ENCODE measurements at places on chromosomes 5 and 9.
A peak's percentile ranks its signal among the peaks of the same experiment; 100 is the strongest.

DNA sequence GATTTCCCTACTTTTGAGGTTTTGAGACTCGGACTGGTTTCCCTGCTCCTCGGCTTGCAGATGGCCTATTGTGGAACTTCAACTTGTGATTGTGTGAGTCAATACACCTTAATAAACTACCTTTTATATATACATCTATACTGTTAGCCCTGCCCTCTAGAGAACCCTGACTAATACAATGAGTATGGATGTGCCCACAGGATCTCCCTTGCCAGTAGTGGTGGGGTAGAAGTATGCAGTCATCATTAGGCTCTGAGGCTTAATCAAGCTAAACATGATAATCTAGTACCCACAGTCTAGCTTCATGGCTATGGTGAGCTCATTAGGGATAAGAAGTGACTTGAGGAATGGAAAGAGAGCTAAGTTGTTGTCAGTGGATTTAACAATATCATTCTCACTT, 412.8 kb upstream of the PTGER4 start:
- no peak for DNase-seq

GRCh38 chr5:116585227-116585626, 10.6 kb upstream of the SEMA6A start:
- no peak for DNase-seq

GRCh38 chr5:55003432-55004065, 18.2 kb upstream of the ESM1 start:
- no peak for DNase-seq

- no peak for DNase-seq
Measured at GRCh38 chr5:83097689-83098231, 20.4 kb downstream of the XRCC4 start.

GRCh38 chr5:10475931-10476676, 34.4 kb downstream of the ROPN1L start:
- DNase-seq, result no peak

- no peak for DNase-seq
Measured at GRCh38 chr9:16002816-16003215, 450.0 kb downstream of the CCDC171 start.

DNA sequence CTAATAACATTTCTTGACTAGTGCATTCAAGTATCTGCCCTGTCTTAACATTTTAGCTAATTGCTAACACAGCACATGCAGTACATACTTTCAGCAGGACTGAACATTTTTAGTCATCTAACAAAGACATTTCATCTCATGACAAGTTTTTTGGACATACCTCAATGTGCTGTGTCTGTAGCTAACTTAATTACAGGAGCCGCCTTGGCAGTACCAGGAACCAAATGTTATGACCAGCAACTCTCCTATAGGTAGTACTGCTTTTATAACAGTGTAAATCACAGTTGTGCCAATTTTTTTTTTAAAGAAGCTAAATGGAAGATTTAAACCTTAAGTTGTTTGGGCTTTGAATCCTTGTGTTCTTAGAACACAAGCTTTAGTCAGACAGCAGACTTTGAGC, 99.4 kb upstream of the SAP30L start:
- DNase-seq, result no peak

GRCh38 chr9:133533857-133534256, 647 bp upstream of the ADAMTSL2 start:
- no peak for DNase-seq

- no peak for DNase-seq
Measured at GRCh38 chr9:127731938-127732337, 3.2 kb downstream of the TOR2A start.

GRCh38 chr5:95124101-95124500, 160.8 kb downstream of the MCTP1 start:
- DNase-seq, result no peak

DNA sequence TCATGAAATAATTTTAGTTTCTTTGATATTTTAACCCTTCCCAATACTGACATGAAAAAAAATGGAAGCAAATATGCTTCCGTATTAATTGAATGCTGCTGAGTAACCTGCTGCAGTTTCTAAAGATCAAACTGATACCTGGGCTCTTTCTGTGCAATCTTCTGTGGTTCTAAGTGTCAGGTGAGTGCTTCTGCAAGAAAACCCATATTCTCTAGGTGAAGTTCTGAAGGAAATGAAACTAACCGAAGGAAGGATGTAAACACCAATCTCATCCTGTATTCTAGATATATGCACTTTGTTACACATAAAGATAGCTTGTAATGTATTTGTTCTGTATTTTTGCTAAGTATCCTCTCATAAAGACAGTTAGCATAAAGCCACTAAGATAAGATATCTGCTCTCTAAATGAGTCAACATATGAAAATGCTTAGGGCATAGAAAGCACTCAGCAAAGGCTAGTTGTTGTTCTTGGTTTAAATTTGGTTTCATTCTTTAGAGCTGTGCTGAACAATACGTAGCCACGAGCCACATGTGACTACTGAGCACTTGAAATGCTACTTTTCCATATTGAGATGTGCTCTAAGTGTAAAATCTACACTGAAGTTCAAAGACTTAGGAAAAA, 52.0 kb downstream of the ITGA2 start:
- DNase-seq, result peak; percentile 18

GRCh38 chr9:128689820-128690683, 1.0 kb downstream of the SET start:
- DNase-seq, result peak; percentile 46

DNA sequence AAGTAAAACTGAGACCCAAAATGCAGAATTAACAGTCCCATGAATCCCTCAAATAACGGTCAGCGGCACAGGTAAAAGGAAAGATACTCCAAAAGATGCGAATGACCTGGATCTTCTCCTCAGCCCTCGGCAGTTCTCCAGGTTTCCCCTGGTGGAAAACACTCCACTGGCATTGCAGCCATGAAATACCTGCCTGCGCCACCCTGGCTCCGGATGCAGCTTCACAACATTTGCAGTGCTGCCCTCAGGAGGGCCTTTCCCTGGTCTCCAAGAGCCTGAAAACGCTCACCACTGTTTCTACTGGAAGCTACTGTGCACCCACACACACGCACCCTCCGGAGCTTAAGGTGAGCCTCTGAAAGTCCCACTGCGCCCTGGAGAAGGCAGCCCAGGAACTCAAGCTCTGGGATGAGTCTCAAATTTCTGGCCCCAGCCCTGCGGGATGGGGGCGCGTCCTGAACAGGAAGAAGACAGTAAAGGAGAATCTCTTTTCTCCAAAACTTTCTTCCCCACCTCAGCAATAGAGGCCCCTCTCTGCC, 612 bp downstream of the UGT3A2 start:
- DNase-seq, result no peak

DNA sequence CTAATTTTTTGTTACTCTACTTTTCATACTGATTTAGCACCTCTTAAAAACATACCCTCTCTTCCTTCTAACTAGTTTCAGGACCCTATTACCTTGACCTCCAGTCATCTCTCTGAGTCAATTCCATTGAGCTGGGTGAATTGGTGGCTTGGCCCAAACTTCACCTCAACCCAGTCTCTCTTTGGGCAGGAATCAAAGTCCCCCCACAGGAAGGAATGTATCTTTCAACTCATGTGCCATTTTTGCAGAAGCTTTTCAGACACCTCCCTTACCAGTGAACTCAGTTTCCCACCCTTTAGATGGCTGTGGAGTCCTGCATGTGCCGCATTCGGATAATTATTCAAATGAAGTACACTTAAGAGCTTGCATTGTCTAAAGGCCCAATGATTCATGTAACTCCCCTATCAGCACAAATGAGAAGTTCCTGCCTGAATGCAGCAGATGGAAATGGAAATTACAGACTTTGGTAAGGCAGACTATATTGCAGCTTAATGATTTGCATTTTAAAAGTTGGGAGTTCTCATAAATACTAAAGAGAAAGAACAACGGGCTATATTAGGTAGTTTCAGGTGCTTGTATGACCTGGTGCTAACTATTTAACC, 693.5 kb downstream of the PTPRD start:
- DNase-seq, result no peak

DNA sequence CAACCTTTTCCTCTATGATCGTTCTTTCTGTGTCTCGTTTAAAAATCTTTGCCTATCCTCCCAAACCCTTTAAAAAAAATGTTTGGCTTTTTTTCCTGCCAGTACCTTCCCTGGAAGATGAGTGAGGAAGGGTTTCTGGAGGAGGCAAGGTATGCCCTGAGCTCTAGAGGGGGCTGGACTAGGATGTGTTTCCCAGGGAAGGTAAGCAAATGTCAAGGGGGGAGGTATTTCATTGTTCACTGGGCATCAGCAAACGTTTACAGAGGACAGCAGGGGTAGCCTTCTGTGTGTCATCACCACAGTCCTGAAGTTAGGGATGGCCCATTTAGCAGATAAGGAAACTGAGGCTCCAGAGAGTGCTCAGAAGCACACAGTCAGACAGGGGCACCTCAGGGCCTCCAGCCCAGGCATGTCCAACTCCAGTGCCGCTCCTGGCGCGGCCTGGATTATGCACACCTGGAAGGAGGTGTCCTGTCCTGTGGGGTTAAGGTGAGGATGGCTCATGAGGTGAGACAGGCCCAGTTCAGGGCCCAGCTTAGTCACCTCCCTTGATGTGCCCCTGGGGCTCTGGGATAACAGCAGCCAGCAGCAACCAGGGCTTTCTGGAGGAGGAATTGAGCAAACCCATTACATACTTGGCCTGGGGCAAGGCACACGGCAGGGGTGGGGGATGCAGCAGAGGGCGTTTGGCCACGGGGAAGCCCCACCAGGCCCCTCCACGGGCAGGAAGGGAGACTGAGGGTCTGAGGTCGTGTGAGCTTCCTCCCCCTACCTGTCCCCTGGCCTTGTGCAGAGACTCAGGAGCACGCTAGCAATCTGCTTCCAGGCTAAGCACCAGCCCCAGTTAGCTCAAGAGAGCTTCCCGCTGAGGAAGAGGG, 100.3 kb upstream of the LMX1B start:
- DNase-seq, result no peak

DNA sequence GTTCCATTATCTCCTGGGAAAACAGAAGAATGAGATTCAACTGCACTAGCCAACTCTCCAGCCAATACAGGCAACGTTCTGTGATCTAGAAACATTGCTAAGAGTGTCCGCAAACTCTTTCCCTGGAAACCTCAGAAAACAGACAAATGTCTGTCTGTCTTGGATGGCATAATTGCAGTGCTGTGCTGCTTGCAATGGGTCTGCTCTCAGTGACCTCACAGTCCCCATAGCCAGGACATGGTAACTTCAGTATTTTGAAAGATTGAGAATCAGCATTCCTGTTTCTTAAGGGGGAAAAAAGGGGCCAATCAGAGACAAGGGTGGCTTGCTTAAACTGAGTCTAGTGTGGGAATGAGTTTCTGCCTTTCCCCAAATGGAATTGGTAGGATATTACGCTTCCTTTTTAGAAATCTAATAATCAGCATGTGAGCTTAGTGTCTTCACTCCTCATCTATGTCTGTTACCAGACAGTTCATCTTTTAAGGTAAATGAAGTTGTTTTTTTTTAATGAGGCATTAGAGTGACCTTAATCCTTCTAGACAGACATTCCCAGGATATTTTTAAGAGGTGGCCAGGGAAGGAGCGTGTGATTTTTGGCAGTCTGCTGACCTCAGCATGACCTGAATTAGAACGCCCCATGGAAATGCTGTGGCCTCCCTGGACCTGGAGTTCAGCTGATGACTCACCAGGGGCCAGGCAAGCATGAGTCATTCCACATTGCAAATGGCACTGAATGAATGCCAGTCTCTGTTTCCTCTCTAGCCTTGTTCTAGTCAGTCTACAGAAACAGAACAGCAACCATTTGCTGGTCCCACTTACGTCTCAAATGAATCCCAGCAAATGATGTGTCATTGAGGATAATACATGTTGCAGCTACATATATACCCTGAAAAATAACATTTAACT, 210.2 kb upstream of the ACTBL2 start:
- DNase-seq, result no peak

DNA sequence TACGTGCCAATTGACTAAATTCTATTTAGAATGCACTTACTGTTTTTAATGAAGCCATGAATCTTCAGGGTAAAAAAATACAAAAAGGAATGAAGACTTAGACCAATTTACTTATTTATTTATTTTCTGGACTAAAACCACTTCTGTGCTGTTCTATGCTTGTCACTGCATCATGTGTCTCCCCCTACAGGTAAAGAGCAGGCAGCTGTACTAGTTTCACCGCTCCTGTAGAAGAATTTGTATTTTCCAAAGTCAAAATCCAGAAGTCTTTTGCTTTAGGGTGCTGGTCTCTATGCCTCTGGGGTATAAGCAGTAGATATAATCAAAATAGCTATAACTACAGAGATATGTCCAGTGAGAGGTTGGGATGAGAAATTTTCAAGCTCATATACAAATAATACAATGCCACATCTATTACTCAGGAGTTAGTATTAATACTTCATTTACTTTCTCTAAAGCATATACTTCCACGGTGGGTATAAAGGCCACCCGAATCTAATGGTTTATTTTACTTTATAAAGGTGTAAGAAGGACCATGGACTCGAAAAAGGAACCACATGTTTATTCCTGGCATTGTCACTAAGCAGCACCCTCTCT, 591.5 kb downstream of the RAB3C start:
- DNase-seq, result peak; percentile 51

GRCh38 chr5:33734537-33734936, 157.3 kb downstream of the ADAMTS12 start:
- DNase-seq, result no peak

DNA sequence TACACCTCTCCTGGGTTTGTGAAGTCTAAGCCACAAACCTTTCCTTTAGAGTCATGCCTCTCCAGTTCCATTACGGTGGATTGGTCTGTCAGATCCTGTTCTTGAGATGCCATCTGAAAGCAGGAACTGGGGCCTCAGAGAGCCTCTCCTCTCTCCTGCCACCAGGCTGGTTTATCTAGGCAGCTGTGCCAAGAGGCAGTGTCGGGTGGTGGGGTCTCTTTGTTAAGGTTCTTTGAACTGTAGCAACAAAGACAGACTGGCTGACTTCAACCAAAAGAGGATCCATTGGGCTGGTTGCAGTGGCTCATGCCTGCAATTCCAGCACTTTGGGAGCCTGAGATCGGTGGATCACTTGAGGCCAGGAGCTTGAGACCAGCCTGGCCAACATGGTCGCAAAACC, 66.0 kb upstream of the ANGPTL2 start:
- no peak for DNase-seq

GRCh38 chr5:45648744-45649143, 47.4 kb downstream of the HCN1 start:
- no peak for DNase-seq

- DNase-seq, result no peak
Measured at GRCh38 chr9:123914517-123915196, 15.3 kb downstream of the DENND1A start.

- DNase-seq, result no peak
Measured at GRCh38 chr5:71891856-71892255, 172.8 kb downstream of the CARTPT start.

GRCh38 chr9:16320338-16320902, 550.0 kb downstream of the BNC2 start:
- no peak for DNase-seq

GRCh38 chr9:127106466-127106855, 16.0 kb downstream of the ANGPTL2 start:
- no peak for DNase-seq

DNA sequence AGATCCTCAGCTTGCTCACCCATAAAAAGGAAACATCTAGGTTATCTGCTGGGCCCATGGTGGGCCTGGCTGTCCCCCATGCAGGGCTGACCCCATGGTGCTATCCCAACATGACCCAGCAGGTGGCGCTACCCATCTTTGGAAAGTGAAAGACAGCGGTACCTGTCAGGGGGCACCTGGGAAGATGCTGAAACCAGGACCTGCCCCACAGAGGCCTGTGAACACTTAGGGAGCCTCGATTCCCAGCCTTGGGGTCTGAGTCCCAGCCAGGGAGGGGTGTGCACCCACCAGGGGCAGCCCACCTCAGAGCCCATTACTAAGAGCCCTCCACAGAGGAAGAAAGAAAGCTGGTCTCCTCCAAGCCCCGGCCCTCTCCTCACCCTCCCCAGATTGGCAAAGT, 46.6 kb upstream of the IPPK start:
- peak; percentile 76 for DNase-seq

Data from CD4-positive, alpha-beta memory T cell (primary cell).